ENCODE measurements at places on chromosomes 4 and X.

DNA sequence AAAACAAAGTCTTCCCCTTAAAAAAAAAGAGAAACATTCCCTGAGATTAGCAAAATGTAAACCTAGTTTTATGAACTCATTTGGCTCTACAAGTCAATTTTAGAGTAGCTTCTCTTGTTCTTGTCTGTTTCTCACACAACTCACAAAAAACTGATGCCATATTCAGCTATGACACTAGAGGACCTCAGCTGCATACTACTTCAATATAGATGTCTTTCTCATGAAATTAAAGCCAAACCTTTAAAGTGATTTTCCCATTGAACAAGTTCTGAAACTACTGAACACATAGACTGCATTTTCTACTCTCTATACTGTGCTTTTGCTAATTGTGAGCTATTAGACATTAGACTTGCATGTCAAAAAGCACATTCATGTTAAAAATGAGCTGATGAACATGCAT, 49.8 kb downstream of the TBCK start:
- DNase-seq = peak; percentile 8

- DNase-seq = no peak
Observed at GRCh38 chr4:170872794-170873193, 783.0 kb upstream of the AADAT start.

- no peak for DNase-seq
Observed at GRCh38 chr4:35105486-35105885, 1138.8 kb downstream of the ARAP2 start.

GRCh38 chr4:169234137-169234855, 36.5 kb downstream of the SH3RF1 start:
- DNase-seq = no peak

GRCh38 chrX:153303276-153304262, 18.0 kb downstream of the PNMA6F start:
- DNase-seq = no peak

DNA sequence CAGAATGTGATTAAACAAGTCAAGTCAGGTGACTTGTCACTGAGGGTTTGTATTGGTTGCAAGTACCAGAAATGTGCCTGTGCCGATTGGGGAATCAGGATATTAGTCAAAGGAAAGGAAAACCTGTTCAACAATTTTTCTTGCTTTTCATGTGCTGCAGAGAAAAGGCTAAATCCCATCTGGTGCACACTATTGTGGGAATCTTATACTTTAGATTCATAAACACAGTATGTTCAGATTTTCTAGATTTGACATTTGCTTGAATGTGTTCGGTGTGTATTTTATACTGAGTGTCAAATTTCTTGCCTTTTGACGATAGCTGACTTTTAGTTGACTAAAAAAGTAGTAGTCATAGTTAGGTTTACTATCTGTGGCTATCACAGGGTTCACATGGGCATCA, 37.6 kb downstream of the GAB1 start:
- DNase-seq = no peak

DNA sequence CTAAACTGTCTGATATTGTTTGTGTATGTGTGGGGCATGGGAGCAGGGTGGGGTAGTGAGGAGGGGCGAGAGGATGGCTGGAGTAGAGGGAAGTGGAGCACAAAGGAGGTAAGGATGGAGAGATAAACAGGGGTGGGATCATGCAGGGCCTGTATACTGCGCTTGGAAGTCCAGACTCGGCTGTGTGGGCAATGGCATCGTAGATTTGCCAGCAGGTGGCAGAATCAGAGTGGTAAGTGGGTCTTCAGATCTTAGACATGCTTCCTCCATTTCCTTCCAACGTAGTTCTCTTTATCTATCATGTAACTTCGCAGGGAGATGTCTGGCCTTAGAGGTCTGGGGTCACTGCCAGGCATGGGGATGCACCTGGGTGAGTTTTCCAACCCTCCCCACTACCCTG, 155.5 kb downstream of the PDGFRA start:
- DNase-seq = peak; percentile 4
